ENCODE measurements at places on chromosomes 16 and 17.

GRCh38 chr17:82655523-82655922 is 7.3 kb upstream of the WDR45B start:
- DNase-seq = no peak

DNA sequence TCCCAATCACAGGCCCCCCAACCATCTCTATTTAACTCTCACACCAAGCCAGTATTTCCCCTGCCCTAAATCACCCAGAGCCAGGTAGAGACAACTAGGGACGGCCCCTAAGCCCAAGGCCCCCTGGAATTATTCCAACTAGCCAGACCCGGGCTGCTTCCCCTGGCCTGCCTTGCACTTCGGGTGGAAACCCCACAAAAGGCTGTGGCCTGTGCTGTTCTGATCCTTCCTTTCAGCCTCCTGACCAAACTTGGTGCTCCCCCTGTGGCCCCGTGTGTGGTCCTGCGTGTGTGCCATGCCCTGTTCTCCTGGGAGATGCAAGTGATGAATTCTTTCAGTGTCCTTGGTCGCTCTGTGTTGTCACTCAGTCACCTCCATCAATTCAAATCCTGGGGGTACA is 14.9 kb downstream of the CCL17 start:
- DNase-seq = no peak

GRCh38 chr17:72474719-72475477 is 354.1 kb downstream of the SOX9 start:
- no peak for DNase-seq

DNA sequence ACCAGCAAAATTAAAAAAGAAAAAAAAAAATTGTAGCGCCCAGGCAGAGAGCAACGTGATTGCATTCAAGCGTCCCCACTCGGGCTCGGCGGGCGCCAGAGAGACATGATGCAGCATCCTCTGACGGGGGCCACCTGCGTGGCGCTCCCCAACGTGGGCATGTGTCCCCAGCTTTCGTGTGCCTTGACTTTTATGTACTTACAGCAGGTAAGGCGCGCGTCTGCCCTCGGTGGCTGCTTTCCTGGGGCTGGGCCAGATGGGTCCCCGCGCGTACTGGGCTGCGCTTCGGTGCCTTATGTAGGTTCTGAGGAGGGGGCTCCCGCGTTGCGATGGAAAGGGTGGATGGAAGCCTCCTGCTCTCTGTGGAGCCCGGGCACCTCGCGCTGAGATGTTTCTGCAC is 28.4 kb upstream of the RBFOX1 start:
- DNase-seq = no peak

DNA sequence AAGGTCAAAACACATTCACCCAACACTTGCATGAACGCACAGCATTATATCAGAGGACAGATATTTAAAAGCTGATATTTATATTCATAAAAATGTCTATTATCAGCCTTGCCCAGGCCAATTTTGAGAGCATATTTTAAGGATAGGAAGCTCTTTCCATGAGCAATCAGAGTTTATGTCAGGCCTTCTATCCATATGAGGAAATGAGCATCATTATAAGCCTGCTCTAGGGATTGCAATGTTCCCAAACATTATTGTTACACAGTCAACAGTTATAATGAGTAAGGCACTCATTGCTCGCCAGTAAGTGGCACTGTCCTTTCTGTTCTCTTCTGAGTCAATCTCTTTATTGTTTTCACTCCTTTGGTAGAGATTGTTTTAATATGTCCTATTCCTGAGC is 37.7 kb upstream of the DYNLRB2 start:
- no peak for DNase-seq

GRCh38 chr16:30620169-30620568 is 10.0 kb upstream of the ZNF689 start:
- DNase-seq = no peak

DNA sequence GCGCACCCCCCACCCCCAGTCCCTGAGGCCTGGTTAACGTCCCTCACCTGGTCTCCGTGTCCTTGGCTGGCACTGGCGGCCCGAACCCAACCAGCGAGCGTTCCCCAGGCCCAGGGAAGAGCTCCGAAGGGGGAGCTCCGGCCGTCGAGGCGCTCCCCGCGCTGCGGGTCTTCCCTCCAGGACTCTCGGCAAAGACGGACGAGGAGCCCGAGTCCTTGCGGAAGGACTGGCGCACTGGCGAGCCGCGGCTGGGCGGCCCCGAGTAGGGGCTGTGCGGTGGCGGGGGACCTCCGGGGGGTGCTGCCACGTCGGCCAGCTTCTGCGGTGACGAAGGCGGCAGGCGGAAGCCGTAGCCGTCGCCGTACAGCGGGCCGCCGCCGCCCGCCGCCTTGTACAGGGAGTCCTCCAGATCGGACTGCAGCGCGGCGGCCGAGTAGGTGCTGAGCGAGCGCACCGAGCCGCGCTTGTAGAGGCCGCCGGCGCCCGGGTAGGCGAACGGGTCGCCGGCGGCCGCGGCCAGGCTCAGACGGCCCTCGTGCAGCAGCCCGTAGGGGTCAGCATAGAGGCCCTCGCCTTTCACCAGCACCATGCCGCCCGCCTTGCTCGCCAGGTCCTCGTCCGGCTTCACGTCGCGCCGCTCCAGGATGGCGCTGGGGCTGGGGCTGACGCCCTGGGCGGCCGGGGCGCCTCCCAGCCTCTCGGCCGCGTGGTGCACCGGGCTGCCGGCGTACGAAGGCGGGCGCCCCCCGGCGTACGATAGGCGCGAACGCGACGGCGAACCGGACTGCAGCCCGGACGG is 44.1 kb downstream of the SRCIN1 start:
- no peak for DNase-seq

DNA sequence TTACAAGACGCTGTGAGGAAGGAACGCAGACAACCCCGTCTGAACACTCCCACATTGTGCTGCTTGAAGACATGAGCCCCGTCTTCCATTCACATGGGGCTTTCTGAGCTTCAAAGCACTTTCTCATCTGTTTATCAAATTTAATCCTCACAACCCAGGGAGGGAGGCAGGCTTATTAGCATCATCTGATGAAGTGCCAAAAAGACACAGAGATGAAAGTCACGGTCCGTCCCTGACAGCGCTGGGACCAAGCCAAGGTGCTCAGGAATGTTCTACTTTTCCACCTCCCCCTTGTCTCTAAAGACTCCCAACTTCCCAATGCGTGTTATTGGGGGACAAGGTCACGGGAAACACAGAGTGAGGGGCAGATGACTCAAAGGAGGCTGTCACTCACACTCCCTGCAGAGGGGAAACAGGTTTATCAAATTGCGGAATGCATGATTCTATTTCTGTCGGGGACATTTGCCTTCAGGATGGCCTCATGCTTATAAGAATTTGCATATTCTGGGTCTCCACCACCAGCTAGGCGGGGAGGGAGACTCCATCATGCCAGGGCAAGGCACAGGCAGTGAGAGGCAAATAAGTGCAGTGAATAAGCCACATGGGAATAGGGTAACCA is 10.7 kb downstream of the XYLT1 start:
- DNase-seq = no peak

GRCh38 chr17:76138234-76138895 is 2.7 kb downstream of the FOXJ1 start:
- no peak for DNase-seq

DNA sequence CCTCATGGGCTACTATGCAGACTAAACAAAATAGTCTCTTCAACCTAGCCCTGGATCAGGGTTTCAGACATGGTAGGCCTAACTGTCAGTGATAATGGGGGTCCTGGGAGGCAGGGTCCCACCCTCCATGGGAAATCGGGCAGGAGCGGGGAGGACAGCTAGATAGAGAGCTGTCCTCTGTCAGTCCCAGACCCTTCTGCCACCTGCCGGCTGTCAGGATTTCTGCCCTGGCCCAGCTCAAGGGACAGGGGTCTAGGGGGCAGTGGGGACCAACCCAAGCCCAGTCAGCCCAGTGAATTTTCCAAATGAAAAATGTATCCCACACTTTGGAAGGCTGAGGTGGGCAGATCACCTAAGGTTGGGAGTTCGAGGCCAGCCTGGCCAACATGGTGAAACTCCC is 5.3 kb downstream of the CA7 start:
- no peak for DNase-seq

DNA sequence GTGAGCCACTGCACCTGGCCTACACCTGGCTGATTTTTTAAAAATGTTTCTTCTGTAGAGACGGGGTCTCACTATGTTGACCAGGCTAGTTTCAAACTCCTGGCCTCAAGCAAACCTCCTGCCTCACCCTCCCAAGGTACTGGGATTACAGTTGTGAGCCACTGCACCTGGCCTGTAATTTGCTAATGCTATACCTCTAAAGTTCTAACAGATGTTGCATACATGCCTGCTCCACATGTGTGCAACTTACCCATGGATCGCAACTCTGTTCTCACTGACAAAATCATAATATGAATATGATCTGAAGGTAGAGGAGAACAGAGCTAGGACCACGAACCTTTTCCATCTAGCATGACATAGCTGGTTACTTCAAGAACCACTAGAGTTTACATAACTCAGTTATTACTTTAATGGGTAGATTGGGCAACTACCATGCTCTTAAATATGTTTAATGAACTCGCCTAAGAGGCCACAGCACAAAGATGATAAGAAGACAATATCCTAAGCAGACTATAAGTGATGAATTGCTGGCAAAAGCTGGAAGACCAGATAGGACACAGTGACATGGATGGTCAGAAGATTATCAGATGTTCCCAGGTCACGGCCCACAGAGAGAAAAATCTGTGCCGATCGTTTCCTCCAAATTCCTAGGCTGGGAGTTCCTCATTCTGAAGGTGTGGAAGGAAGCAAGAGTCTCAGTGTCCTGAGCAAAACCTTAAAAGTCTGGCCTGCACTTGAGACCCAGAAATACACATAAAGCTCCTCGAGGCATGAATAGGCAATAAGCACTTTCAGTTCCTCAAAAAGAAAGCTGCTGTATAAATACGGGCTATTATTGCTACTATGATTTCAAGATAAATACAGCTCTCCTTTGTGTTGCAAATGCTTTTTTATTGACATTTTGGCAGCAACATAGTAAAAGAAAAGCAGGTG is 53.6 kb upstream of the ICAM2 start:
- no peak for DNase-seq

DNA sequence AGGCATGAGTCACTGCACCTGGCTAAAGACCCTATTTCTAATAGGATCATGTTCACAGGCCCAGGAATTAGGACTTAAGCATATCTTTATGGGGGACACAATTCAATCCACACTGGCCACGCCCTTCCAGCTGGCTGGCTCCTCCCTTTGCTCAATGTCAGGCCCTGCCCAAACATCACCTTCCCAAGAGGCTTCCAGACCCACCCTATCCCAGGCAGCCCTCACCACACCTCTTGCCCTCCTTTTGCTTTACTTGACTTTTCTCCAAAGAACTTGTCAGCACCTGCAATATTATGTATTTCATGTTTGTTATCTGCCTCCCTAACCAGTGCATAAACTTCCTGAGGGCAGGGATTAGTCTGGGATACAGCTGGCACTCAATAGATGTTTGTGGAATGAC is 109.6 kb upstream of the CDH5 start:
- no peak for DNase-seq

GRCh38 chr16:14562691-14563491 is 67.2 kb downstream of the PARN start:
- DNase-seq = no peak

DNA sequence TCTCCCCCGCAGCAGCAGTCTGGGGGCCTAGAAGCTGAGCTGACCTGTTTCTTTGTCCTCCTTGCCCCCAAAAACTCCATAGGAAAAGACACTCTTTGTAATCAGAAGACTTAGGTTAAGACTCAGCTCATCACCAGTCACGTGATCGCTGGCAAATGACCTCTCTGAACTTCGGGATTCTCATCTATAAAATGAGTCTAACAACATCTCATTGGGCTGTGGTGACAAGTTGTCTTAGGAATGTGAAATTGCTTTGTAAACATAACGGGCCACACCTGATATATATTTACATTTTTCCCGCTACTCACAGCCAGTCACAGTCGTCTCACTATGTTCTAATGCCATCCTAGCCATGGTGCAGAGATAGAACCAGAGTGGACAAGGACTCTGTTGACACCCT is 86.0 kb upstream of the LHX1 start:
- no peak for DNase-seq

- DNase-seq = no peak
Observed at GRCh38 chr17:18224053-18224386, 1.4 kb upstream of the LLGL1 start.

DNA sequence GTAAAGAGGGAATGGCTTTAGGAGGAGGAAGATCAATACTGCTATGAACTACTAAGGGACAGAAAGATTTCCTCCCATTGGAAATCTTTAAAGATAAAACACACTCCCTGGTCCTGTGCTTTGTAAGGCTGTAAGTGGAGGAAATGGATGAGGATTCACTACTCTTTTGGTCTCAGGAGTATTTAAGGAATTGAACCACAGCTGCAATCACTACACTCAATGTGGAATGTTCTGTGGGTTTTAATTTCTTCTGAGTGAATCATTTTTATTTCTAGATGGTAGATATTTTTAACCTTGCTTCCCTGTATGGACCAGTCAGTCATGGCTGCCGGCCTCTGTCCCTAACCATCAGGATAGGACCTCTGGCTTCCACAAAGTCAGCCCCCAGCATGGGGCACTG is 65.6 kb downstream of the SDR42E1 start:
- no peak for DNase-seq

GRCh38 chr16:28504707-28505404 is 1.8 kb downstream of the IL27 start:
- no peak for DNase-seq

DNA sequence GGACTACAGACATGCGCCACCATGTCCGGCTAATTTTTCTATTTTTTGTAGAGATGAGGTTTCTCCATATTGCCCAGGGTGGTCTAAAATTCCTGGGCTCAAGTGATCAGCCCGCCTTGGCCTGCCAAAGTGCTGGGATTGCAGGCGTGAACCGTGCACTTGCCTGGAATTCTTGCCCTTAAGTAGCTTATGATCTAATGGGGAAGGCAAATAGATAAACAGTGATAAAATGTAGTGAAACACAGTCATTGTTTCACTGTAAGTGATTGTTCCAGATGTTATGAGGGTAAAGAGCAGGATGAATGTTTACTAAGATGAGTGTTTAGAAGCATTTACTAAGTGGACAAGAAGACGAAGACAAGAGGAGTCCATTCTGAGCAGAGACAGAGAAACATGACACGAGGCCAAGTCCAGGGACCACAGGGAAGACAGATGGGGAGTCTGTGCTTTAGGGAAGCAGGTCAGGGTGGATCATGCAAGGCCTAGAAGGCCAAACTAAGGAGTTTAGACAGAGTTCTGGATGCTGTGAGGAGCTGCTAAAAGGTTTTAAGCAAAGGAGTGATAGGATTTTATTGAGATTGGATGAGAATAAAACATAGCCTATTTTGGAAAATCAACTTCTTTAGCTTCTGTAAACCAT is 36.9 kb downstream of the YPEL2 start:
- no peak for DNase-seq
